Kidney glomerular epithelial cell (primary cell): ENCODE measurements at places on chromosomes 2 and 18.

DNA sequence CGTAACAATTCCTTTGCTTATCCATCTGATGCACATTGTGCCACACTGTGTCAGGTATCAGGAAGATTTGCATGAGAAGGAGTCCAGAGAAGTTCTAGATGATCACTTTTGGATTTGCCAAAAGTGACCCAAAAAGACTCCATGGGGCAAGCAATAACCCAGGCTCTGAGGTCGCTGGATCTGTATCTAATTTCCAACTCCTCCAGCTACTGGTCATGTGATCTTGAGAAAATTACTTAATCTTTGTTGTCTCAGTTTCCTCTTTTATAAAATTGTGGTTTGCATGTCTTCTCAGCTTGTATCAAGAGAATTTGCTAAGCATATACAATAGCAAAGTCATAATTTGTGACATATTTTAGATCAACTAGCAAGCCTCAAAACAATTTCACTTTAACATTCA lies 61.3 kb upstream of the ITGA4 start:
- DNase-seq = no peak

DNA sequence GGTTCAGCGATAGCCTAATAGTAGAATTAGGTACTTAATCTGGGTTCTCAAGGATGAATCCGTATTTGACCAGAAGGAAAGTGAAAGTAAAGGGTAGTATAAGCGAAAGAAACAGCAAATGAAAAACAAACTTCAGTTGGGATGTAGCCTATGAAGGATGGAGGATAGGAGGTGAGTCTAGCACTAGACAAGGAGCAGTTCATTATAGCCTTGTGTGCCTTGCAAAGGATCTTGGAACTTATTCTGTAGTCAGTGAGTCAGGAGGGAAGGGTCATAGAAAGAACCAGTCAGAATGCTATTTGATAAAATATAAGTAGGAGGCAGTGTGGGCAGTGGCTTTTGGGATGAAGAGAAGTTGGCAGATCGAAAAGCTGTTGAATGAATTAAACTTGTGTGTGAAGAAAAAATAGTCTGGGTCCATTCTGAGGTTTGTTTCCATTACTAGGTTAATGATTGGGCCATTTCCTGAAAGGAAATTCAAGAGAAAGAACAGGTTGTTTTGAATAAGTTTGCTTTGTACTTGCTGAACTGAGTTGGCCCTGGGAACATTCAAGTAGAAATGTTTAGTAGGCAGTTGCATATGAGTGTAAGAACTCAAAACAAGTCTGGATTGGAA lies 48.5 kb downstream of the ANKRD12 start:
- no peak for DNase-seq

GRCh38 chr18:23373570-23373969 lies 79.5 kb upstream of the RIOK3 start:
- no peak for DNase-seq

- DNase-seq = no peak
Observed at GRCh38 chr2:124165698-124166097, 140.6 kb downstream of the CNTNAP5 start.

DNA sequence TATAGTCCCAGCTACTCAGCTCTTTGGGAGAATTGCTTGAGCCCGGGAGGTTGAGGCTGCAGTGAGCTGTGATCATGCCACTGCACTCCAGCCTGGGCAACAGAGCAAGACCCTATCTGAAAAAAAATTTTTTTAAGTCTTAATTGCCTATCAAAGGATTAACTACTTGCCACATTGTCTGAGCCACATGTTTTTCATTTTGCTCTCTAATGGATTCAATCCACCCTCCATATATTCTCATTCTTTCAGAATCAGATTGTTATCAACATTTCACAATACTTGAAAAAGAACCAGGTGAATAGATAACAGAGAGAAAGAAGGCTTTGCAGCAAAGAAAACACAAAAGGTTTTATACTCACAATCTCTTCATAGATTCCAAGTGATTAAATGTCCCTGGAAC lies 61.0 kb downstream of the PXDN start:
- no peak for DNase-seq

DNA sequence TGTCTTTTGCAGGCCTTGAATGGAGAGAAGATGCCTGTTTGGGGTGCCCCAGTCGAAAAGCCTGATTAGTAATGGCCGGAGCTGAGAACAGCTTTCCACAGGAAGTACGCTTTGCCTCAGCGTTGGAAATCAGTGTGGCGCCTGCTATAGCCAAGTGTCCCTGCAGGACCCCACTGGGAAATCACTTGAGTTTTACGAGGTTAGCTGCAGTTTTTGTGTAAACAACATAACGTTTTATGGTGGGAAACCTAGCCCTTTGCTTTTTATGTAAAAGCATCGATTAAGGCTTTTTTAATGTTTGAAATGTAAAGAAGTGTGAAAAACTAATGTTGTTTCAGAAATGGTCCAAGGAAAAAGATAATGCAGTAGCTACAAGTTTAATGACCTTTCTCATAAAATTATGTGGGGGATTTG lies 234.2 kb downstream of the TTC32 start:
- no peak for DNase-seq

GRCh38 chr2:230012267-230012884 lies 56.3 kb downstream of the SLC16A14 start:
- DNase-seq = no peak

GRCh38 chr2:239667431-239667985 lies 266.7 kb upstream of the HDAC4 start:
- no peak for DNase-seq

DNA sequence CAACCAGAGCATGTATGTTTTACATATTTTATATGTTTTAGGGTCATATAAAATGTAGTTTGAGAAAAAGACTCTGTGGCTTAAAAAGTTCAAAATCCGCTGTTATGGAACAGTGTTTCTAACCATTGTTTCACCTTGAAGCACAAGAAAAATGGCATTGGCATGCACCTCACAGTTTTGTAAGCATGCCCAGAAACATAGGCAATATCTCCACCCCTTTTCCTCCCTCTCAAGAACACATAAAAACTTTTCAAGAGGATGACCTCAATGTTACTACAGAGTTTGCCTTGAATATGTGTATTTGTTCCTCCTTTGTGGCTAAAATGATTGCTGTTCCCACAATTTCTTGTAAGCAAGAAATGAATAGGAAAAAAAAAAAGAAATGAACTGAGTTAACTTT lies 29.3 kb upstream of the SLC40A1 start:
- no peak for DNase-seq

- DNase-seq = no peak
Observed at GRCh38 chr2:26330604-26331003, 15.3 kb upstream of the SELENOI start.

DNA sequence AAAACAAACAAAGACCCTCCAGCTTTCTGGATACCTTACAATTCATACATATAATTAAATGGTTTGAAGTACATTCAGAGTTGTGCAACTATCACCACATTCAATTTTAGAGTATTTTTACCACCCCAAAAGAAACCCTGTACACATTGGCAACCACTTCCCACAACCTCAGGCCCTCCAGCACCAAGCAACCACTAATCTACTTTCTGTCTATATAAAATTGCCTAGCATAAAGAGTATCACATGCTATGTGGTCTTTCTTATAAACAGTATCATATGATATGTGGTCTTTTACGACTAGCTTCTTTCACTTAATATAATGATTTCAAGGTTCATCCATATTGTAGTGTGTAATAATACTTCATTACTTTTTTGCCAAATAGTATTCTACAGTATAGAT lies 7.3 kb downstream of the IER3IP1 start:
- DNase-seq = no peak

DNA sequence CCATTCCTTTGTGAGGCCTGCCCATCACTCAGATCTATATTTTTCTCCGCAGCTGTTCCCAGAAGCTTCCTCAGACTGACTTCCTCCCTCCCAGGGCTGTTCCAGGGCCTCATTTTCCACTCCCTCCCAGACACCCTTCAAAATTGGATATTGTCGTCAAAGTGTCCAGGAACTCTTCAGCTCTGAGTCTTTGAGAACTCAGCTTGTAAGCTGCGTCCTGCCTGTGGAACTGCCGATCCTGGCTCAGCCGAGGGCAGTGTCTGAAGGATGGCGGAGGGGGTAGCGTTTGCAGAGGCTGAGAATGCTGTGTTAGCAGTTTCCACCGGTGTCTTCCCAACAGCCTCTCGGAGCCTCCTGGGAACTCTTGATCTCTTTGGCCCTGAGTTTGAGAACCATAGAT lies 27.1 kb downstream of the NCK2 start:
- DNase-seq = no peak

GRCh38 chr18:64714086-64714485 lies 565.2 kb upstream of the LINC00305 start:
- DNase-seq = no peak

DNA sequence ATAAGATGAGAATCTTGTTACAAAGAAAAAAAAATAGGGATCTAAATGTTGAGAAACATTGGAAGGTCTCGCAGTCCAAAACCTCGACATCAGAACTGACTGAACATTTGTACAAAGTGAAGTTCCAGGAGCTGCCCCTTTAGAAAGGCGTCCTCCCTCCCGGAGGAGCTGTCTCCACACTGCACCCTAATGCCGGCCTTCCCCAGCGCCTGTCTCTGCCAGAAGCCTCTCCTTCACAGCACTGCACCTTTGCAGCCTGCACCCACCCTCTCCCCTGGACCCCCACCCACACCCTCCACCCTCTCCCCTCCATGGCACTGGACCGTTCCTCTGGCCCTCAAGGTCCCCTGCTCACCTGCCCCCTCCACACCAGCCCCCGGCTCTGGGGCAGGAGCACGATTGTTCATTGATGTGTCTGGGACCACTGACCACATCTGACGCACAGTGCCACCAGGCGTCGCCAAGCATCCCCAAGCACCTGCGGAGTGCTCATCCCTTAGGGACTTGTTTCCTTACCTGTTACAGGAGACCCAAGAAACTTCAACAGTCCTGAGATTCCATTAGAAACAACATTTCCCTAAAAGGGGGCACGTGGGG lies 90.3 kb upstream of the SNTG2 start:
- no peak for DNase-seq

DNA sequence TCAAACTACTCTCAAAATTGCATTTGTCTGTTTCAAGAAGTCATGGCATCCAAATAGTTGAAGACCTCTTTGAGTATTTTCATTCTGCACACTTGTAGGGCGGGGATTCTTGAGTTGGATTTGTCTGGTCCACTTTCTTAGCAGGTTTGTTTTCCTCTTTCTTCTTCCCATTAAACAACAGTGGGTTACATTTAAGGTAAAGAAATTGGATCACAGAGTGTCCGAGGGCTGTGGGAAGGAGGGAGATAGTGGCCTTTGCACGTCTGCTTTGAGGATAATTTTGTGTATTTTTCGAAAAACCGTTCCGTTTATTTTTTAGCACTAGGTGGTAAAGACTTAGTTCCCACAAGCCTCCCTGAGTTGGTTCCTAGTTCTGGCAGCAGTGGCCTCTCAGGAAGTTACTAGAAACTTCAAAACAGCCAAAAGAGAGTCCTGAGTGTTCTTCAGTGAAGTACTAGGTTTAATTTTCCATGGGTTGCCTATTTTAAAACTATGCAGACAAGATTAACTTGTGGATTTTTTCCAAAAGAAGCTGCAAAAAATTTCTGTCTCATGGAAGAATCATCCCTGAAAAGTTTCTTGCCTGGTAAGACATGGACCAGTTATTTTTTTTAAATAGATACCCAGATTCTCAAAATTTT lies 107.9 kb downstream of the CDC42EP3 start:
- no peak for DNase-seq

DNA sequence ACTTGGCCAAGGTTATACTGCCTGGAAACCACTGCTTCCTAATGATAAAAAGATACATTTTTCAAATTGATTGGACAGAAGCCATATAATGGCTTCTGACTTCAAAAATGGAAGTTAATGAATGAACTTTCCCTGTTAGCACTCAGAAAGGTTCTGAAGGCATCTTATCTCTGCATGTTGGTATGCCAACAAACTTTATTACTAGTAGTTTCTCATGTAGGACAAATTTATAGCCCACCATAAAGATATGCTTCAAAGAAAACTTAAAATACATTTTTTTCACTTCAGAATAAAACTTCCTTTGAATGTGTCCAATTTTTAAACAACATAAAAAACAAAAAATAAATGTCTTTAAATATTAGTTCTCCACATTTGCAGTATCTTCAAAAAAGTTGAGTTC lies 10.0 kb downstream of the DOCK10 start:
- DNase-seq = no peak

GRCh38 chr2:160343404-160343803 lies 143.3 kb upstream of the ITGB6 start:
- DNase-seq = no peak

- peak; percentile 59 for DNase-seq
Observed at GRCh38 chr2:88159955-88160415, 10.2 kb upstream of the THNSL2 start.

DNA sequence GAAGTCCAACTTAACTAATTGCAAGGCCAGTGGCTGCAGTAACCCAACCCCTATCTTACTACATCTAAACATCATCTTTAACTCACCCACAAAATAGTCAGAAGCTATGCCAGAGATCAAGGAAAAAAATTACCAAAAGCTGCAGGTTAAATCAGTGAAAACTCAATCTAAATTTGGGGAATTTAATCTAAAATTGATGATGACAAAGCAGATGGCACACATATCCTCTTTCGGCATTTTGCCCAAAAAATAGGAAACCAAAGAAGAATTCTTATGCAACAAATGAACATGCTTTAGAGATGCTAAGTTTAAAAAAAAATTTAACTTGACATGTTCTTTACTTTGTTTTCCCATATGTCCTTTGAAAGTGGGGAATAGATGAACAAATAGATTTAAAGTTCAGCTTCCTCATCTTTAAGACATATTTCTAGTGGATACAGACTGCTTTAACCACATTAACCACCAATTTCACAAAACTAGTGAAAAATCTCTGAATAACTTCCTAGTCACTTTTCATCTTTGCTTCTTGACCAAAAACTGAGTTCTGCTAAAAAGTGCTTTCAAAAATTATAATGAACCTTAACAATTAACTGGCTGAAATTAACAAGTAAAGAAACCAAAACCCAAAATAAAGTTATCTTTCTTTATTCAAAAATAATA lies 74.3 kb upstream of the CCDC150 start:
- no peak for DNase-seq

DNA sequence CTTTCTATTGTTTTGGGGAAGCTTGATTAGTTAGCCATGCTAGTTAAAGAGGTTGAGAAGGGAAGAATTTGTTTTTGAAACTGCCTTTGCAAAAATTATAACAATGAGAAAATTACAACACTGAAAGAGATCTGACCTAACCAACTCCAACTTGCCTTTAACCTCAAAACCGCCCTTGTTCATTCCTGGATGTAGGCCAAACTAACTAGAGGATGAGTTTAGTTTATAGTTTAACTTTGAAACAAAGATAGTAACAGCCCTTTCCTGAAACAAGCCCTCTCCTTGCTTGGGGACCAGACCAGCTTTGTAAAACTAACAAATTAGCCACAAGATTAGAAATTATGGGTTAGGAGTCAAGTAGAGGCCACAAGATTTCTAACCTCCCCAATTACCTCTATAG lies 713.9 kb downstream of the CPS1 start:
- DNase-seq = no peak

DNA sequence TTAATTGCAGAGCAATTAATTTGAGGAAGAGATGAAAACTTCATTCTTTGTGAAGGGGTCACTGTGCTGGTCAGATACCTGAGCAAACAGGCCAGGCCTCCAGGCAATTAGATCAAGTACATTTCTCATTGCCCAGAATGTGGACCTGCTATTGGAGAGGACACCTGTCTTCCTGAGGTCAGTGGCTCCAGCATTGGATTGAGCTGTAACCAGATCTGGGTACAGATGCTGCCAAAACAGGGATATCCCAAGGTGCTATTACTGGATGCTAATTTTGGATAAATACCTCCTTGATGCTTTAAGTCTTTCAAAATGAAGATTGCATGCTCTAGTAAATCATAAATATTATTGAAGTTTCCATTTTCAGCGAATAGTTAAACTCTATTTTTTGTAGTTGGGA lies 131.5 kb downstream of the FAM161A start:
- DNase-seq = no peak
